ENCODE measurements at places on chromosomes 16 and 17. TPM values are rescaled to one million over a fixed set of nuclear protein-coding genes. Genes with fewer than 3 reads are reported as not detected.

The DPH1 gene
- total RNA-seq: 36.0 TPM

DNA sequence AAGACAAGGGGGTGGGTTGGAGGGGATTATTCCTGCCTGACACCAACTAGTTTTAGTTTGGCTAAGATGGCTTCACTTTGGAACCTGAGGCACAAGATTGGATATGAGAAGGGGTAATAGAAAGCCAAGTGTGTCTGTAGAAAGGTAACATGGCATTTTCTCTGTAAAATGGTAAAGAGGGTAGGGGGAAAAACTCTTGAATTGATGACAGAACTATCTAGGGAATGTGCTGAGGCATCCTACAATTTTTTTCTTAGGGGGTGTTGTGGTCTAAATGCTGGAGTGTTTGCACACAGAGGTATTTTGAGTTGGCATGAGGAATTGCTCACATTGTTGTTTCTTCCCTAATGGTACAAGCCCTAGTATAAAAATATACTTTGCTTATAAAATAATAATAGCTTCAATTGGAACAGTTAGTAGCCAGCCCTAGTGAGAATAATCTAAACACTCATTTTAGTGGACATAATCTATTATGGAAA is 25.8 kb downstream of the YPEL2 start:
- DNase-seq: no peak

DNA sequence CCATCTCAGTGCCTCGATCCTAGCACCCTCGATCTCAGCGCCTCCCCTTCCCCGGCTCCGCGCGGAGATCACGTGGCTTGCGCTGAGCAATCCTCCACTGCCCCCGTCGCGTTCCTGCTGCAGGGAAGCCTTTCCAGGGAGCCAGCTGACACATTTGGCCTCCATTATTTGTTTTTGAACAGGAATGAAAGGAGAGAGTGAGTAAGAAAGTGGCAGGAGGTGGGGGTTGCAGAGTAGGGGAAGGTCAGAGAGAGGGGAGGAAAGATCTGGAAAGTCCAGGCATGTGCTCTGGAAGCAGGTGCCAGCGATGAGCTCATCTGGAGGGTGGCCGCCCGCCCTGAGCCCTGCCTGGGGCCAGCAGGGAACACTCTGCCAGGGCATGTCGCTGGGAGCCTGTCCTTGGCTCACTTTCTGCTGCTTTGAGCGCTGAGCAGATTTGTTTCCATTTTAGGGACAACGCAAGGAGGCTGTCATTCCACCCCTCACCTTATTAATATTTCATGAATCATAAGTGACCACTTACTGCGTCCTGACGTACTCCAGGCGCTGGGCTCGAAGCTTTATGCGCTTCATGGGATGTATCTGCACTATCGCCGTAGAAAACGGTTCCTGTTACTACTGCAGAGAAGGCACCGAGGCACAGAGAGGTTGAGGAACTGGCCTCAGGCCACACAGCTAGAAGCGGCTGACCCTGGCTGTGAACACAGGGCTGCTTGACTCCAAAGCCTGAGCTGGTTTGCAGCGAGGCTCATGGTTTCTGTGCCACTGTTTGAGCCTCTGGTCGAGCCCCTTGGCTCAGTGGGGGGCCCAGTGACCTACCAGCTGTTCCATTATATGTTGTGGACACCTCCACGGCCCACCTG is 283.1 kb downstream of the SEC14L1 start:
- peak; percentile 87 for DNase-seq

- DNase-seq: no peak
Measured at GRCh38 chr17:79668344-79669250, 57.7 kb upstream of the RBFOX3 start.

DNA sequence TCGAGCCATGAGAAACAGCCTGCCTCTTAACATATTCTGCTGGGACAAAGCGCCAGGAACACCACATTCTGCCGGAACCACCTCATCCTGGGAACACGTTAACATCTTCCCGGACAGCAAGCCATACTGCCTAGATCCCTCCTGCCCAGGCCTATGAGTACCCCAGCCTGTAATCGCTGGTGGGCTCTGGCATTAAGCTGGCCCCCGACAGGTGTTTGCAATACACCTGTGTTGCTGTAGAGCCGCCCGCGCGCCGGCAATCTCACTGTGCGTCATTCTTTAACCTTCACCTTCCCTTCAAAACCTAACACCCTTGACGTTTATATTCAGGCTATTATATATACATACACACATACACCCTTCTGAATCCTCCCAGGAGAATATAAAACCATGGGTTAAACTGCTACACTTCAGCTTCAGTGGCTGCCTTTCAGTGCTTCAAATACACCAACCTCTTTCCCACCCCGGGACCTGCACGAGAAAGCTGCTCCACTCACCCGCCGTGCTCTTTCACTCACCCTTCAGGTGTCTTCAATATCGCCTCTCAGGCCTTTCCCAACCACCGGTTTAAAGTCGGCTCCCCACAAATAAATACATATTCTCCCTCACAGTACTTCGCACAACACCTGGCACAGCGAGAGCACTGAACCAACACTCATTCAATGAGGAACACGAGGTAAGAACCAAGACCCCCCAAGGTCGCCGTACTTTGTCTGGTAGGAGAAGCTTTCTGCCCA is 1.0 kb upstream of the ENDOV start:
- no peak for DNase-seq

The YBX2 gene
- 0.67 TPM for total RNA-seq

DNA sequence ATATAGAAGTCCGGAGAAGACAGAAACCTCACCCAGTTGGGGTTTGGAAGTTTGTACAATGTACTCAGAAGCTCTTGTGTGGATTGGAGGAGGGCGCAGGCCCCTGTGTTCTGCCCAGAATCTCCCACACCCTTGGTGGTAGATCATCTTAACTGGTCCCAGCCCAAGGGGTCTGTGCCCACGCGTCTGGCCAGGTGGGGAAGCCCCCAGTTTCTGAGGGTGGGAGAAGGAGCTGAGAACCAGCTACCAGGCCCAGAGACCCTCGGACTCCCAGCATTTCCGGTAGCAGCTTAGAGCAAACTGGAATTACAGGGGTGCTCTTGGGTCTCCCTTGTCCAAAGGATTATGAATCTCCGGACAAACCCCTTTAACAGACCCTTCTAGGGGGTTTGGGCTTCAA is 2.3 kb upstream of the PPP1R9B start:
- DNase-seq: no peak

DNA sequence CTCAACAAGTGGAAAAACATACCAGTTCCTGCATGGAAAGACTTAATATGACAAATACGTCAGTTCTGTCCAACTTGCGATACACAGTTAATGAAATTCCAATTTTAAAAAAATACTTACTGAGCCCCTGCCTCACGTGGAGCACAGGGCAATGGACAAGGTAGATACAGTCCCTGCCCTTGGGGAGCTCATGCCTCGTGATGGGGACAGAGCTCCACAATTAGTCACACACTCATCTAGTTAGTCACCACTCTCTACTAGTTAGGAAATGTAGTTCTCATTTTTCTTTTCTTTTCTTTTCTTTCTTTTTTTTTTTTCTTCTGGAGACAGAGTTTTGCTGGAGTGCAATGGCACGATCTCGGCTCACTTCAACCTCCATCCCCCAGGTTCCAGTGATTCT is 74.7 kb upstream of the CDH5 start:
- no peak for DNase-seq

GRCh38 chr17:45267436-45268055 is 5.7 kb upstream of the SPATA32 start:
- DNase-seq: no peak

DNA sequence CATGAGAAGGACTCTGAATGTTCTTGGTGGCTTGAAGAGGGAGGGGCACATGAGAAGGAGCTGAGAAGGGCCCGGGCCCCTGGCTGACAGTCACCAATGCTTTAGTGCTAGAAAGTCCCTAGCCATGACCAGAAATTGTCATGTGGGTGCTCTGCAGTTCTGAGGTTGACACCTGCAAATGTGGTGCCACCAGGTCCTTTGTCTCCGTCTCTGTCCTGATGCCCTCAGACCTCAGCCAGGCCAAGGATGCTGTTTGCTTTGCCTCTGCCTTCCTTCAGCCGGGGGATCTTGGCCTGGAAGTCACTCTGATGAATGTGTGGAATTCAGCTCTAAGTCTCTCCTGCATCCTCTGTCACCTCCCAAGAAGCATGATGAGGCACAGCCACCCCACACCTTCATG is 63.6 kb downstream of the TNFRSF13B start:
- DNase-seq: no peak

The GDPD1 gene
- total RNA-seq: 4.8 TPM

- peak; percentile 55 for DNase-seq
Measured at GRCh38 chr17:81641825-81642489, 5.0 kb downstream of the TSPAN10 start.

DNA sequence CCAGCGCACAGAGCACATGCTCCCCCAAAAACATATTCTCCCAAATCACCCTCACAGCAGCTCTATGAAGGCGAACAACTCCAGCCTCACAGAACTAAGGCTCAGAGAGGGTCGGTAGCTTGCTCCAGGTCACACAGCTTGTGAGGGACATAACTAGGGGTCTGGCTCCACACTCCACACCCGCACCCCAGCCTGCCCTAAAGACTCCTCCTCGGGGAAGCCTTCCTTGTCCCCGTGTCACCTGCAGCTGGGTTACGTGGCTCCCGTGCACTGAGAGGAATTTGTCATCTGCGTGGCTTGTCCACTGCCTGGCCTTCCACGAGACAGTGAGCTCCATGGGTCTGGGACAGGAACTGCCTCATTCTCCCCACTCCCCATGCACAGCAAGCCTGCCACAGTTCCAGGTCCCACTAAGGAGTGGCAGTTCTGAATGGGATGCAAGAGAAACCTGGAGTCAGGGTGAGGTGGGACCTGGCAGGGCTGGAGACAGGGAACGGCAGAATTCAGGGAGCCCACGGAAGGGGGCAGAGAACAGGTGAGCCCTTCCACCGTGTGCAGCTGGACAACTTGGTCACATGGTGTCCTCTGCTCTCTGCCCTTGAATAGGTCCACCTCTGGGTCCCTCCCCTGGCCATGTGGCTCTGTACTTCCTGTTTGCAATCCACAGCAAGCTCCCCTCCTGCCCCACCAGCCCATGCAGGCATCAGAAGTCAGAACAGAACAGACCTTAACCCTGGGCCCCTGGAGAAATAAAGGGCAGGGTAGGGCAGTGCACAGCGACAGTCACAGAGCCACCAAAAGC is 27.4 kb downstream of the TNFRSF13B start:
- DNase-seq: no peak

GRCh38 chr16:85348911-85349334 is 236.7 kb upstream of the CIBAR2 start:
- no peak for DNase-seq

DNA sequence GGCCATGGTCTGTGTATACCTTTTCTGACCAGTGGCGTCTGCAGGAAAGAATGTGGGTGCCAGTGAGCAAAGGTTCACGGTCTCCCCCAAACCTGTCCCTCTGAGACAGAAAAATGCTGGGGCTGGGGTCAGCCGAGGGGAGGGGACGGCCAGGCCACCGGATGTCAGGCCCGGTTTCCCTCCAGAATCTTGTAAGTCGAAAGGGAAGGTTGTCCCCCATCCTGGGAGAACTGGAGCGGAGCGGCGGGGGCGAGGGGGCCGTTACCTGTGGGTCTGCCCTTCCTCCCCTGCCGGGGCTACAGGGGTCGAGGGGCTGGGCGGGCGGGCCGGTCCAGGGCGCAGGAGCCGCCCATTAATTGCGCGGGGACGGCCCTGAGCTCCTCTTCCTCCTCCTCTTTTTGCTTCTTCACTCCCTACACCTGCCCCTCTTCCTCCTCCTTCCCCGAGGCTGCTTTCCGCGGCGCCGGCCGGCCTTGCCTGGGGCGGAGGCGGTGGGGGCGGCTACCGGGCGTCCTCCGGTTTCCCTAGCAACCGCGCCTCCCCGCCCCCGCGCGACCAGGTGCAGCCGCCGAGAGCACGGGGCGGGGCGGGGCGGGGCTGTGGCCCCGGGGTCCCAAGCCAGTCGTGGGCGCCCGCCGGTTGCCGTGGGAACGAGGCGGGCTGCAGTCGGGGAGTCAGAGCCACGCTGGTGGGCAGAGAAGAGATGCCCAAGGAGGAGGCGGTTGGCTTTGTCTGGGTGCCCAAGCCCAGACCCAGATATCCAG is at the start of gene MARCHF10:
MARCHF10 (minus strand) TSS at position 503 of the 764 bp plus-strand sequence. CDS start 6,579 bp downstream, outside the sequence.
- no peak for DNase-seq

DNA sequence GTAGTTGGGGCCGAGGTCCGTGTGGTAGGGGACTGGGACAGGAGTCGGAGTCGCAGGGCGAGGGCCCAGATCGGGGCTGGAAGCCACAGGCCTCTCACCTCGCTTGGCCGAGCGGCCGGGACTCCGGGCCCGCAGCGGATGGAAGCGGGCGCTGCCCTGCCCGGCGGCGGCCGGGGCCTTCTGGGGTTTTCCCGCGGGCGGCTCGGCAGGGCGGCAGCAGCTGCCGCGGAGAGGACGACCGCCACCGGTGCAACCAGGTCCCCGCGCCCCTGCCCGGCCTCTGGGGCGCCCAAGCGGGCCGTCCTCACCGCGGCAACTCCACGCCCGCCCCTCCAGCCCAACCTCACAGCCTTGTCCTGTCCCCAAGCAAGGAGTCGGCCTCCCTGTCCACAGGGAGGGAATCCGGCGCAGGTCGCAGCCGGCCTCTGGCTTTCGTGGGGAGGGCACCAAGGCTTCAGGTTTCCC is 15.6 kb upstream of the UTP6 start:
- no peak for DNase-seq

GRCh38 chr16:77637940-77638339 is 84.4 kb upstream of the NUDT7 start:
- DNase-seq: peak; percentile 7

The KLHDC4 gene
- 32.8 TPM for total RNA-seq

DNA sequence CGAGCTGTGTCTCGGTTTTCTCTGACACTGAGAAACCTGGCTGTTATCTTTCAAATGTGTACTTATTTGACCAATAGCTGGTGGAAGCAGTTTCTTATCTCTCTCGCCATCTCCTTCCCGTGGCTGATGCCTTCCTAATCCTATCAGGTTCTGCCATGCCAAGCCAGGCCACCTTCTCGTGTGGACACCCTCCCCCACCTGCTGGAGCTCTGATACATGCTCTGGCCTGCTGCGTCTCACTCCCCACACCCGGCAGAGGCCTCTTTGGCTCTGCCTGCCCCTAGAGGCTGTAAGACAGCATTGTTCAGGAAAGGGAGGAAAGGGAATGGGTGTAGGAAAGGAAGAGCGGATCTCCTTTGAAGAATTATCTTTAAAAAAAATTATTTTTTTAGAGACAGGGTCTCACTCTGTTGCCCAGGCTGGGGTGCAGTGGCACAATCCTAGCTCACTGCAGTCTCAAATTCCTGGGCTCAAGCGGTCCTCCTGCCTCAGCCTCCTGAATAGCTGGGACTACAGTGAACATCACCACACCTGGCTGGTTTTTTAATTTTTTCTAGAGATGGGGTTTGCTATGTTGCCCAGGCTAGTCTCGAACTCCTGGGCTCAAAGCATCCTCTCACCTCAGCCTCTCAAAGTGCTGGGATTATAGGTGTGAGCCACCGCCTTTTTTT is 7.5 kb upstream of the ARMC5 start:
- DNase-seq: no peak

GRCh38 chr17:6388416-6388815 is 46.5 kb downstream of the AIPL1 start:
- no peak for DNase-seq

The CEP295NL gene
- 1.6 TPM for total RNA-seq

GRCh38 chr16:9874219-9874618 is 308.0 kb downstream of the GRIN2A start:
- no peak for DNase-seq

- no peak for DNase-seq
Measured at GRCh38 chr16:86359571-86359970, 150.8 kb upstream of the FOXF1 start.
